CD4-positive, alpha-beta memory T cell (primary cell): ENCODE measurements at places on chromosomes 11 and 22. TPM values are rescaled to one million over a fixed set of nuclear protein-coding genes. Genes with fewer than 3 reads are reported as not detected.

The CRYBB2 gene
- not detected for total RNA-seq

The CLDN5 gene
- total RNA-seq: not detected

The BLID gene
- total RNA-seq: not detected

The CHRM1 gene
- total RNA-seq: not detected

The MYOD1 gene
- total RNA-seq: not detected

The ARHGAP32 gene
- 9.6 TPM for total RNA-seq

The XKR3 gene
- total RNA-seq: not detected

The MCHR1 gene
- not detected for total RNA-seq

DNA sequence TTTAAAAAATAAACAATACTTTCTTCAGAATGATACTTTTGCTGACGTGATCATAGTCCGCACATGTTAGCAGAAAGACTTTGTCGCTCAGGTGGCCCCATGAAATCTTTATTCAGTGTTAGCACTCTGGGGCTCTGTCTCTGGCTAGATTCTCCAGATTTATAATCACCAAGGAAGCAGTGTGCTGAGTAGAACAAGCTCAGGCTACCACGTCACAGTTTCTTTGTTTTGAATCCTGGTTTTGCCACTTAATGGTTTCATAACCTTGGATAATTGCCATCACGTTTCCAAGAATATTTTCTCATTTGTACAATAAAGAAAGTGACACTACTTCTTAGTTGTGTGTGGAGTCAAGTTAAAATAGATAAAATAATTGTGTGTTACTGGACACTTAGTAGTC is 3.9 kb upstream of the MUC15 start:
- DNase-seq: no peak

DNA sequence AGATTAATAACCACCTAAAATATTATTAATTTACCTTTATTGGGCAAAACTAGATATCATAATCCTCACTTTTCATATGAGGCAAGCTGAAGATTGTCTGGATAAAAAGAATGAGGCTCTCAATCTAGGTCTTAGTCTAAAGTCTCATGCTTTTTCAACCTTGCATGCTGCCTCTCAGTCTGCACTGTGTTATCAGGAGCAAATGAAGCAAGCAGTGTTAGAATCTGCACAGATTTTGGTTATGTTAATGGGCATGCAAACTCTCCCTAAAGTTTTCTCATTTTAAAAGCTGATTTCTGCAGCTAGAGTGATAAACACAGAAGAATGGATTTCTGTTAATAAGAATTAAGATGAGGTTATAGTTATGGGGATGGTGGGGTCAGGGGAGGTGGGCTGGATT is 350.7 kb upstream of the C11orf87 start:
- no peak for DNase-seq

DNA sequence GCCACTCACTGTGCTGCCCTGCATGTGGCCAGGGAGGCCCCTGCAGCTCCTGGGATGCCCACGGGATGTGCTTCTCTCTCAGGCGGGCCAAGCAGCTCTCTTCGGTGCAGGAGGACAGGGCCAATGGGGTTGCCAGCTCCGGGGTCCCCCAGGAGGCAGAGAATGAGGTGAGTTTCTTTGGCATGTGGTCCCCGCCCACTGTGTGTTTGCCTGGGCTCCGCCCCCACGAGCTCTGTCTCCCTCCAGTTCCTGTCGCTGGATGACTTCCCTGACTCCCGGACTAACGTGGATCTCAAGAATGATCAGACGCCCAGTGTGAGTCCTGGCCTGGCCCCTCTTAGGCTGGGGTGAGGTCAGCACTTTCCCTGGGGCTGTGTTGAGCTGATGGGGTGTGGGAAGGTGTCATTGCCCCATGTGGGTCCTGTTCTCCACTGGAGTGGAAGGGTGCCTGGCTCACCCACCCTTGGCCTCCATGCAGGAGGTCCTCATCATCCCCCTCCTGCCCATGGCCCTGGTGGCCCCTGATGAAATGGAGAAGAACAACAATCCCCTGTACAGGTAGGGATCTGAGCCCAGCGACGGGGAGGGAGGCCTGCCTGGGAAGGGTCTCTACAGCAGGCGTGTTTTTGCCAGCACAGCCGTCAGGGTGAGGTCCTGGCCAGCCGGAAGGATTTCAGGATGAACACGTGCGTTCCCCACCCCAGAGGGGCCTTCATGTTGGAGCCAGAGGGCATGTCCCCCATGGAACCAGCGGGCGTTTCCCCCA is 7.7 kb downstream of the SCO2 start:
- DNase-seq: no peak

DNA sequence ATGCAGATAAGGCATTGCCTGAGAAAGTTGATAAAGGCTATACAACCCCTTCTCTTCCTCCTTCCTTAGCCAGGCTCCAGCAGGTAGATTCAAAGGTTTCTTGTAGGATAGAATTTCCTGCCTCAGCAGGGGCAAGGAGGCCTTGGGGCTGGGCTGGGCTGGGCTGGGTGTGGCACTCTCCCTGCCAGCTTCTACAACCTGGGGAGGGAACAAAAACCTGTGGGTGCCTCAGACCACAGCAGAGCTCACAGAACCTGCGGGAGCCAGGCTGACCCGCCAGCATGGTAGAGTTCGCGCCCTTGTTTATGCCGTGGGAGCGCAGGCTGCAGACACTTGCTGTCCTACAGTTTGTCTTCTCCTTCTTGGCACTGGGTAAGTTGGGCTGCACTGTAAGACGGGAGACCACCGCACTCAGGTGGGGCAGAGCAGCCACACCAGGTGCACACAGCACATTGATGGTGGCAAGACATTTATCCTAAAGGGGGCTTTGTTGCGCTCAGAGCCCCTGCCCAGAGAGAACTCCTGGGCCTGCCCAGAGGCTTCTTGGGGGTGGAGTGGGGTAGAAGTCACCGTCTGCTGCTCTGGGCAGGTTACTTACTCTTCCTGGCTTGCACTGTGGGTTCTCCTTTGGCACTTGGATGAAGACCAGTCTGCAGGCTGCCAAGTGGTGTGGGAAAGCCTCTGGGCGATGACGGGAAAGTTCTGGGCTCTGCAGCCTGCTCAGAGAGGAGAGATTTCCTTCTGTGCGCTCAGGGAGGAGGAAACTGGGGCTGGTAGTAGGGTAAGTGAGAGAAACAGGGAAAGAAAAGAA is at the start of gene MOGAT2:
Gene MOGAT2 (plus strand): TSS at position 231 of the 811 bp plus-strand sequence. CDS start 51 bp downstream, at position 282.
- no peak for DNase-seq

DNA sequence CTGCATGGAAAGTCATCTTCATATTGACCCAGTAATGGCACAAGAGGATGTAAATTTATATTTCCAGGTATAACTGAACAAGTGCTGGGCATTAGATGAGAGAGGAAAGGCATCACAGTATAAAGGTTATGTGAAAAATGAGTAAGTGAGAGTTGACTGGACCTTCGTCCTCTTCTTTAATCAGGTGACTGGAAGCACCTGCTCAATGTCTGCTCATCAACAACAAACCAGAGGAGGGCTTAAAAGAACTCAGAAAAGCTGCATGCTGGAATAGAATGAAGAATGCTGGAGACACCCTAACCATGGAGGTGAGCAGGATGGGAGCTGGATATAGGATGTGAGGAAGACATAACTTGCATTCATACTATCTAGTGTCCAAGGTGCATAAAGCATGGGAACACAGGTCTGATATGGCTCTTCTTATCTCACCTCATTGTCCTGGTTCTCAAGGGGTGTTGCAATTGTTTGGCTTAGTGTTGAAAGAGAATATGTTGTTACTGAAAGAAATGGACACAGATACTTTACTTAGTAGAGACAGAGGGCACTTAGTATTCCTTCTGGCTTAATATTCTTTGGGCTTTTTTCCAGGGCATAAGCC is 7.3 kb upstream of the SLC22A9 start:
- no peak for DNase-seq

- no peak for DNase-seq
Measured at GRCh38 chr11:66878474-66878873, 21.6 kb downstream of the LRFN4 start.

- peak; percentile 7 for DNase-seq
Measured at GRCh38 chr11:126716456-126717083, 284.0 kb downstream of the KIRREL3 start.

DNA sequence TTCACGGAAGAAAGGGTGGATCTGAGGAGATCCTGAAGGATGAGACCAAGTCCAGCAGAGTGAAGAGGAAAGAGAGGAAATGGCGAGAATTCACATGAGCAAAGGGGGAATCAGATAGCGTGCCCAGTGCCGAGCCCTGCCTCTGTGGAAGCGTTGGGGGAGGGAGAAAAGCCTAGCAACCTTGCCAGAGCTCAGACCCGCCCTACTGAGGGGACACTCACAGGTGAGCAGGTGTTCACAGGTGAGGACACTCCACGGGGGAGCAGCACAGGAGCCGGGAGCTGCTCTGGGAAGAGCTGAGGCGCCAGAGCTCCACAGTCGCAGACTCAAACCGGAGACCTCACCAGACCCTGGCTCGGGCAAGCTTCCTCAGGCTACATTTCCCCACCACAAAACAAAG is 56.2 kb downstream of the MICAL3 start:
- DNase-seq: no peak

DNA sequence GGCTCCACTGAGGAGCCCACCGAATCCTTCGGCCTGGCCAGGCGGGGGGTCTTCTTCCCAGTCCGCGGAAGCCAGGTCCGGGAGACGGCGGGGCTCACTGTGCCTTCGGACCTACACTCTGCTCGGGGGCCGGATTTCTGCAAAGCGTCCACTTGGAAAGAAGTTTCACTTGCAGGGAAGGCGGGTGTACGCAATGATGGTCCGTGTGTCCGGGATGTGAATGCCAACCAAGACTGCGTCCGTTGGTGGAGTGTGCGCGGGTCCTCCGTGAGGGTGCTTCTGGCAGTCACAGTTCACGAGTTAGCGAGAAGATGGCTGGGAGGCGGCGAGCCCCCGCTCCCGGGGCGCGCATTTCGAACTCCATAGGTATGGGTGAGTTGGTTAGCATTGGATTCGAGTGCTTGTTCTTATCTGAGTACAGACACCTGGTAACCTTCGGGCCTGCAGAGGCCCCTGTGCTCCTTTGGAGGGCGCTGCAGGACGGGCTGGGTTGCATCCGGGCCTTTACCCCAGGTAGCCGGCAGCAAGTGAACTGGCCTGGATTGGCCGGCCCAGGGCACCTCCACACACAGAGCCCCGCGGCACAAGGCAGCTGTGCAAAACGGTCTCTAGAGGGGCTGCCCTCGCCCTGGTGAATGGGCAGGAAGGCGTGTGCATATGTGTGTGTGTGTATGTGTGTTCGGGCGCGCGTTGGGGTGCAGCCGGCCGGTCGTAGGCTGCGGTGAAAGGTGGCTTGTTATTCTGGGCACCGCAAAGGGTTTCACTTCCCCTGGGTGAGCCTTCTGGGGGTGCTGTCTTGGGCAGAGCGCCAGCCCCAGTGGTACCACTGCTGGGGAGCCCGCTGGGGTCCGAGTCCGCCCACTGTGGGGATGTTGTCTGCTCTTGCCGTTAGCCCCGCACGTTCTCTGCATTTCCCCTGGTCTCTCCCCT is 13.3 kb upstream of the CYP2R1 start:
- peak; percentile 81 for DNase-seq

DNA sequence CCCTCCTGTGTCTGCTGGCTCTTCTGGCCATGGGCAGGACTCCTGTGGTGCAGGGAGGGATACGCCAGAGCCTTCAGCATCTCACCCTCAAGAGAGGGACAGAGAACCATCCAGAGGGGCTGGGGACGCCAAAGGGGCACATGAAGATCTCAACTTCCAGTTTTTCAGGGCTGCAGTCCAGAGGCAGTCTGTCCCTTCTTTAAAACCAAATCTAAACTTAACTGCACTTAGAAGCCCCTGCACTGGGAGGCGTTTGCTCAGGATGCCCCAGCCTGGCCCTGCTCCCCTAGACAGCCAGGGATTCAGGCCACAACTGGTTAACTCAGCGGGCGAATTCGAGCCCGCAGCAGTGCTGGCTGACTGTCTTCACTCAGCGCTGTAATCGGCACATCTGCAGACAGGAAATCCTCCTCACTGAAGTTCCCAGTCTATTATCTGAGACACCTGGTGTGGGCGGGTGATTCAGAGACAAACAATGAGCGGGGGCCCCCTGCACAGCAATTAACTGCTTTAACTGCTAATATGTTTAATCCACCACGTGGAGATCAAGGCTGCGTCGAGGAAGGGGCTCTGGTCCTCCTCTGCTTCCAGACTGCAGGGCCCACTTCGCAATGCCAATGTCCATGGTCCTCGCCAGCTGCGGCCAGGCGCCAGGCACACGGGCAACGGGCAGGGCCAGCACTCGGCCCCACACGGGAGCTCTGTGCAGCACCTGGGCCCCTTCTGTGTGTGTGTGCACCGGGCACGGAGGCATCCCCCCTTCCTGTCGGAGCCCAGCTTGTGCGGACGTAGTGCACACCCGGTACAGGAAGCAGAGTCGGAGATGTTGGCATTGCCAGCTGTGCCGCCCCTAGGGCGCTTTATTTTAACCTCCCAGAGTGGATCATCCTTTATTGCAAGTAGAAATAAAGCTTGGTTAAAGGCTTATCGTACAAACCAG is 36.9 kb upstream of the GNB1L start:
- DNase-seq: peak; percentile 79

- no peak for DNase-seq
Measured at GRCh38 chr11:113446112-113446511, 29.1 kb downstream of the DRD2 start.

GRCh38 chr11:111797145-111797581 is 31.0 kb upstream of the PPP2R1B start:
- DNase-seq: no peak

DNA sequence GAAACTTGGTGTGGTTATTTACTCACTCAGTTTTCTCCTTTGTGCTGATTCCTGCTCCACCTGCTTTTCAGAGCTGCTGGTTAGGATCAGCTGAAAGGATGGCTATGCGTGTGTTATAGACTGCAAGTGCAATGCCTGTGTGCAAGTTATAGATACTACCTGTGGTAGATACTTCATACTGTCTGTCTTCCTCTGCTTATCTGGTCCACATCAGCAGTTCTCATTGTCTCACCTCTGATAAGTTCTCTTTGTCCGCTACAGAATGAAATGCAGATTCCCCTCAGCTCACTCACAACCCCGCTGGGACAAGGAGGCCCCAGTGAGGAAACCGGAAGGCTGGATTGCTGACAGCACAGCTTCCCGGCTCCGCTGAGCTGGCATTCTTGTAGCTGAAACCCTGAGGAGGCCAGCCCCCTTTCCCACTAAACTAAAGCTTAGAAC is 37.5 kb upstream of the LYVE1 start:
- no peak for DNase-seq

GRCh38 chr11:130272336-130272735 is 42.4 kb downstream of the ZBTB44 start:
- no peak for DNase-seq

- no peak for DNase-seq
Measured at GRCh38 chr11:130212431-130212961, 52.9 kb downstream of the ST14 start.

- DNase-seq: no peak
Measured at GRCh38 chr11:107953446-107953845, 25.2 kb downstream of the RAB39A start.

DNA sequence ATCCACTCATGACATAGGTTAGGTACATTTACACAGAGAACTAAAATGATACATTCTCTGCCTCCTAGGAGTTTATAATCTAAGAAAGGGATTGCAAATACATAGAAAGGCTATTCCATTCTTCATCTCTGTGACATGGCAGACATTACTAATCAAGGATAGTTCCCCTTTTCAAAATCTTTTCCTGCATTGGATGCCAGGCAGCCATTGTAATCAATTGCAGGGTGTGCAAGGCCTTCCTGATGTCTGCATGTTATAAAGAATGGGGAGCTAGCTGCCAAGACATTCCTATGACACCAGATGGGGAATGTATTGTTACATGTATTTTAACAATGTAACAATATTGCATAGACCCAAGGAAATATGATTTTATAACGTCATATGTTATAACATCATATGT is 82.0 kb downstream of the KIRREL3 start:
- DNase-seq: no peak
